Muscle of leg (tissue), 16 donors: ENCODE measurements at places on chromosomes 12 and 14. TPM values are rescaled to one million over a fixed set of nuclear protein-coding genes. Genes with fewer than 3 reads are reported as not detected.

GRCh38 chr12:119457271-119457670, 122.7 kb downstream of the CCDC60 start:
- no peak for DNase-seq

- DNase-seq = no peak
Observed at GRCh38 chr12:112346194-112346593, 36.0 kb downstream of the HECTD4 start.

- DNase-seq = no peak
Observed at GRCh38 chr12:43852744-43853143, 16.9 kb downstream of the TMEM117 start.

GRCh38 chr14:104603711-104604401, 716 bp downstream of the TMEM179 start:
- no peak for DNase-seq

ST8SIA1 gene
- 8.5 TPM for polyA plus RNA-seq
